IPS-NIHi11 (cell line): ENCODE measurements at places on chromosomes 11 and 22.

GRCh38 chr22:19928207-19928606 lies 13.4 kb upstream of the COMT start:
- no peak for DNase-seq

- no peak for DNase-seq
Measured at GRCh38 chr11:48106166-48106565, 110.4 kb upstream of the OR4B1 start.

GRCh38 chr11:130606781-130607511 lies 158.5 kb downstream of the ADAMTS15 start:
- DNase-seq: no peak

- no peak for DNase-seq
Measured at GRCh38 chr22:26892166-26893041, 235.0 kb downstream of the MIAT start.

- no peak for DNase-seq
Measured at GRCh38 chr11:98710026-98710425, 310.7 kb upstream of the CNTN5 start.

DNA sequence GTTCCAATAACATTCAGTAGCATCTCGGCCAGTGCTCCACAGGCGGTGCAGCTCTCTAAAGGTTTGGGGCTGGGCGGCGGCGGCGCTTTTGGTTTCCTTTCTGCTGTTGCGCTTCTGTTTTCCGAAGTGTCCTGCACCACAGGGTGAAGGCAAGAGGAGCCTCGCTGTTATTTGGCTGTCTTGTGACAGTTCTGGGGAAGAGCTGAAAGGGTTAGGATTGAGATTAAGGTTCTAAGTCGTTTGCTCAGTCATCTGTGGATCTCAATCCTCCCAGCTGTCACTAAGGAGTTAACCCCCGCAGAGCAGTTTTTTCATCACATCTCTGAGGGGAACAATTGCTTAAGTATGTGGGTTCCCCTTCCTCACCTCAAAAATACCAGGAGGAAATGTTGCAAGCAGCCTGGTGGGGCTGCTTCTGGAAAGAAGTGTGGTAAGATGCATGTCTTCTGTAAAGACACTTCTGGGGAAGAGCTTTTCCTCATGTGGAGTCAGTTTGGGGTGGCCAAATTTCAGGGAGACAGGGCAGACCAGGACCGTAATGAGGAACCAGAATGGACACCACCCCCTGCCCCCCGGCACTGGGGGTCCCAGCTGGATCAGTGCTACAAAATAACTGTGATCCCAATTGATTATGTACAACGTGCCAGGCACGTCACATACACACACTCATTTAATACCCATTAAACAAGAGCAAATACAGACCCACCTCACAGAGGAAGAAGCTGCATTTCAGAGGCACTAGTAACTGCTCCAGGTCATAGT lies 14.2 kb downstream of the TMEM121B start:
- no peak for DNase-seq

DNA sequence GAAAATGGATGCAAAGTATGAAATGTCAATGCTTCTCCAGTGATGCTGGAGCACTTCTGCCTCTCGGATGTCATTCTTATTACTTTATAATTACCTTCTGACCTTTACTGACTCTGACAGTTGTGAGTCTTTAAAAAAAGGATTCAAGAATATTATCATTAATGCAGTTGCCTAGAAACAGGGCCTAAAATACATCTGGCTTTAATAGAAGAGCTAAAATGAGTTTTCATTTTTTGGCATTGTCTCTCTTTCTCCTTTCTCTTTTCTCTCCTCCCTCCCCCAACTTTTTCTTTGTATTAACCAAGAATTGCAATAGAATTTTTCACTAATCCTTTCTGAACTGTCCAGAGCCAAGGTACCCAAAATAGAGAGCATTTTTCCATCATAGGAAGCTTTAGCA lies 45.9 kb downstream of the FDX1 start:
- no peak for DNase-seq

- no peak for DNase-seq
Measured at GRCh38 chr22:24207264-24208011, 26.2 kb downstream of the SUSD2 start.
